Psoas muscle (tissue), 8 donors: ENCODE measurements at places on chromosomes 5 and 9. TPM values are rescaled to one million over a fixed set of nuclear protein-coding genes. Genes with fewer than 3 reads are reported as not detected.

DNA sequence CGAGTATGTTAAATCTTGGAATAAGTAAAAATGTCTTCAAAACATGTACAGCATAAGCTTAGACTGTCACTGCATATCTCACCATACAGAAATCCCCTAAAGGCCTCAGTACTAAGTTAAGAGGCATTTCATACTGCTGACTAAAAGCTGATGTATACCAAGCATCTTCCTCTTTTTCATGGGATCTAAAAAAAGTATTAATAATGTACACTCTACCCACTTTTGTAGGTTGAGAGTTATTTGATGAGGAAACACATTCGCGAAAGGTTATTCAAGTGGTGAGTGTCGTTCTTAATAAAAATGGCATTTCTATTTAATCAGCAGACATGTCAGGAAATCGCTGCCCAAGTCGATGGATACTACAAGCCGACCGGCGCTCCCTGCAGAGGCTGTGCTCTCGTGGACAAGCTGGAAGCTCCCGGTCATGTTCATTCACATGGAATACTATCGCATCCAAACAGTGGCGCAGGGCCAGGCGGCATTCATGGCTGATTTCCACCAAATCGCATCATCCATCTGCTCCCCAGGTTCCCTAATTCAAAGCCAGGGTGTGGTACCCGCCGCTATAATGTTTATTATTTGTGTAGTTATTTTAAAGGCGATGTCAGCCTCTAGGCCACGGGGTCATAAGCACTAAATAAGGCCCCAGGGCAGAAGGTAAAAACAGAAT, 724 bp downstream of the SGTB start:
- peak; percentile 76 for DNase-seq

- no peak for DNase-seq
Observed at GRCh38 chr5:17221843-17222636, 4.6 kb downstream of the BASP1 start.

- no peak for DNase-seq
Observed at GRCh38 chr5:124088289-124089032, 576.5 kb downstream of the CSNK1G3 start.

GRCh38 chr5:137461391-137462264, 37.5 kb downstream of the SPOCK1 start:
- no peak for DNase-seq

HINT1 gene
- total RNA-seq, result 205 TPM
